ENCODE measurements at places on chromosomes 6 and 20.

DNA sequence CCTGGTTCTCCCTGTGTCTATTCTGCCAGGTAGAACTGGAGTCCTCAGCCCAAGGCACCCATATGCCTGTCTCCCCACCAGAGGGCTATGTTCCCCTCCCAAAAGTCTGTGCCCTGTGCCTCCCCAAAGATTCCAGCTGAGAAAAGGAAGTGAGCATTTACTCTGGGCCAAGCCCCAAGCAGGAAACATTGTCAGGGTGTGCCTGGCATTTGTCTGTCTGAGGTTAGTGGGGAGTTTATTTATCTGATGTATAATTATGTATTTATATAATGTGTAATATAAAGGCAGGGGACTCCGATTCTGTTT is 5.6 kb downstream of the GDF5 start:
- no peak for DNase-seq

DNA sequence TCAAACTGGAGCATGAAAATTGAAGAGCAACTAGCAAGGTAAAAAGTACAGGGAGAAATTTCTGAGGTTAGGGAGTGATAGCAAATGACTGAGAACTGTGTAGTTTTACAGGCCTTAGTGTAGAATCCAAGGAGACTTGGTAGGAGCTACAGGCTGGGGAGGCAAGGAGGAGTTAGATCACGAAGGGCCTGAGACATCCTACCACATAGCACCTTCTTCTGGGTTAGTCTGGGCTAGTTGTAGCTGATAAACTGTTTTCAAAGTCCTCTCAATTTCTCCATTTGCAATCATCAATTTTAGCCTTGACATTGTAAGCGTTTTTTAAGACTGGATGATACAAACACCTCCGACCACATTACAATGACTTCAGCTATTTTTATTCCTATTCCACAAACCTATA is 209.7 kb downstream of the TMEM200A start:
- no peak for DNase-seq

DNA sequence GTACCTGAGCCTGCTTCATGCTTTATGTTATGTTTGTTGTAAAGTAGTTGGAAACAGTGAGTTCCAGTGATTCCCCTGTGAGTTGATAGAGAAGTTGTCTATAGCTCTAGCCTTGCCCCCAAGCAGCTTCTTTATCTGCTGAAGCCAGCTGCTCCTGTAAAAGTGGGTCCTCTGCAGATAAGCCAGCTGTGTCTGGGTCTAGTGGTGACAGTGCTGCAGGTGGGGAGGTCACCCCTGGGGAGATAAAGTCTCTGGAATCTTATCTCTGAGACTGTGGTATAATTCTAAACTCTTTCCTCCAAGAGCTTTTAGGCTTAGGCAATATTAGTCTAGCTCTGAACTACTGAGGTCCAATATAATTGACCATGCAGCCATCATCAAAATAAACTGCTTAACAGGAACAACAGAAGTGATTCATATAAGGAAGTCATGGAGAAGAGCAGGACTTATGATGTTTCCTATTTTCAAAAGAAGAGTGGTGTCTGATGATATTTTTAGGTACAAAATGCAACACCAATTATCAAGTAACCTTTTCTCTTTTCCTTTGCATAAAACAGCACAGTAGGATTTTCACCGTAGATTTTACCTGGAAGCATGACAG is 44.2 kb upstream of the TMEM217 start:
- DNase-seq = no peak

GRCh38 chr6:7879980-7880717 is 30.4 kb downstream of the TXNDC5 start:
- DNase-seq = no peak

GRCh38 chr20:5353624-5354496 is 37.1 kb upstream of the PROKR2 start:
- DNase-seq = no peak

- no peak for DNase-seq
Observed at GRCh38 chr6:170117111-170117972, 173.5 kb downstream of the DLL1 start.

- DNase-seq = no peak
Observed at GRCh38 chr20:63896264-63897105, 1.6 kb downstream of the DNAJC5 start.

DNA sequence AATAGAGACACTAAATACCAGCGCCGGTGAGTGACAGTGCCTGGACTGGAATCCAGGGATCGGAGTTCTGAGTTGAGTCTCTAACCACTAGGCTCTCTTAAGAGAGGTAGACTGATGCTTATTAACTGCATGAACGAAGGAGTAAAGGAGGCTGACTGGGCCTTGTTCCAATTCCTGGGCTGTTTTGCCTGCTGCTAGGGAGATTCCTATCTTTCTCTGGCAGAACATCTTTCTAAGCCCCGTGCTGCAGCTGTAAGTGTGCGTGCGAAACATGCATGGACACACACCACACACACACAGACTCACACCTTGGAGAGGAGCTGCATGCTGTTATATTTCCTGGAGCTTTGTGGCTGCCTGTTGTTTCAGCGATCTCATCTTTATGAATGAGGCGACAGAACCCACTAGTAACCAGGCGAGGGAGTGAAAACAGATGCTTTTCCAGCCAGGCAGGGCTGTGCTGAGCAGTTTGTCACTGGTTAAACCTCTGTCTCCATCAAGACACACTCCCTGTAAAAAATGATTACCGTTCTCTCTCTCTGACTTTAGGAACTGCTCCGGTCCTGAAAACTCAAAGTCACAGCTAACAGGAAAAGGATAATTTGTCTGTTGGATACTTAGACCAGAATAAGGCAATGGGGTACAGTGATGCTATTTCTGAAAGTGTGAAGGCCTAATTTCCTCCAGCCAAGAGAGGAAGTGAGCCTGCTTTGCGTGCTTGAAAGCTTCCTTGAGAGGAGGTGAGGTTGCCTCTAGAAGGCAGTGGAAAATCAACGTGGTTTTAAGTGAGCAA is 157.4 kb upstream of the ZNF217 start:
- peak; percentile 84 for DNase-seq

- no peak for DNase-seq
Observed at GRCh38 chr6:158832026-158832425, 12.9 kb upstream of the EZR start.

GRCh38 chr6:91694016-91694654 is 1107.3 kb upstream of the MAP3K7 start:
- DNase-seq = no peak

DNA sequence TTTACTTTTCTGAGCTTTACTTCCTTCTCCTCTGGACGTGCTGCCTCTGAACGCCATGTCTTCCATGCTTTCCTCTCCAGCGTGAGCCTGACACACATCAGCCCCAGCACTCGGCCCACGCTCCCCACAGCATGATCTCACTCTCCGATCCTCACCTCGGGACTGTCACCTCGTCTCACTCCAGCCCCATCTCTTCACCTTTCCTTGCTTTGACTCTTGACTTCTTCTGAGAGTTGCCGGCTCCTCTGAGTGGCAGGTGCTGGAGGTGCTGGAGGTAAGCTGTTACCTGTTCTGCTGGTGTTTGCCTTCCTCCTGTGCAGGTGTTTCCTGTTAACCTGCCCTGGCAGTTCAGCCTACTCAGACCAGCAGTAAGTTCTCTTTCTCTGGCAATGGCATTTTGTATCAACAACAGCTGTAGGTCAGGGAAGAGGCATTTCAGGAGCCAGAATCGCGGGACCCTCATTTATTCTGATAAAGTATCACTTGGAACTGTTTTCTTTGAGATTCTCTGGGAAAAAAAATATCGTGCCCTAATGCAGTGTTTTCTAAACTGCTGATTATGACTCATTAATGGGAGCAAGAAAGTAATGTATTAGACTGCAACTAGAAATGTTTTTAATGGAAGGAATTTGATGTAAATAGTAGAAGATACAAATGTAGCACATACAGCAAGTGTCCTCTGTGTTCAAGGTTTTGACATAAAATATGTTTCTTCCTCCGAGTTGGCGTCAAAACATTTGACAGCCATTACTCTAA is 106.5 kb downstream of the ARID1B start:
- no peak for DNase-seq

DNA sequence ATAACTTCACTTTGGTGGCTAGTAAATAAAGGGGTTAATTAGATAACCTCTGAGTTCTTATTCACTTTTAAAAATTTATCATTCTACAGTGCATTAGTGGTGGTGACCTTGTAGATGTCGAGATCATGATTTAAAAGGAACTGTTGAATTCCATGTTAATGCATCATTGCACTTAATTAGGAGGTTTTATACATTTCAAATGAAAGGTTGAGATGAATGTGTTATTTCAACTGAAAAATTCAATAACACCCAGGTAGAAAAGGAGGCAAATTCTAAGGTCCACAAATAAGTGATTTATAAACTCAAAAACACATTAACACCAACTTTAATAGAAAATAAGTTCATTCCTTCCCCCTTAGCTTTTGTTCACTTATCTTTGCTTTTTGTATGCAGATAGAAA is 58.3 kb upstream of the TMEM170B start:
- no peak for DNase-seq

GRCh38 chr20:41072190-41072863 is 43.7 kb downstream of the TOP1 start:
- DNase-seq = no peak

GRCh38 chr6:11292594-11293236 is 60.2 kb upstream of the NEDD9 start:
- DNase-seq = no peak

DNA sequence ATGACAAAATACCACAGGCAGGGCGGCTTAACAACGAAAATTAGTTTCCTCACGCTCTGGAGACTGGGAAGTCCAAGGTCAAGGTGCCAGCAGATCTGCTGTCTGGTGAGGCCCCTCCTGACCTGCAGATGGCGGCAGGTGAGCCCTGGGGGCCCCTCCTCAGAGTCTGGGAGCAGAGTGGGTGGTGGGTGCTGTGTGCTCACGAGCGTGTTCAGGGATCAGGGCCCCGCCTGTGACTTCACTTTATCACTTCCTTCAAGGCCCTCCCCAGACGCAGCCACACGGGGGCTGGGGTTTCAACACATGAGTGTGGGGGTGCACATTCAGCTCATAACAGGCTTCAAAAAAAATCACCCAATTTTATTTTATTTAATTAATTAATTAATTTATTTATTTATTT is 39.3 kb downstream of the SLC2A4RG start:
- DNase-seq = no peak

DNA sequence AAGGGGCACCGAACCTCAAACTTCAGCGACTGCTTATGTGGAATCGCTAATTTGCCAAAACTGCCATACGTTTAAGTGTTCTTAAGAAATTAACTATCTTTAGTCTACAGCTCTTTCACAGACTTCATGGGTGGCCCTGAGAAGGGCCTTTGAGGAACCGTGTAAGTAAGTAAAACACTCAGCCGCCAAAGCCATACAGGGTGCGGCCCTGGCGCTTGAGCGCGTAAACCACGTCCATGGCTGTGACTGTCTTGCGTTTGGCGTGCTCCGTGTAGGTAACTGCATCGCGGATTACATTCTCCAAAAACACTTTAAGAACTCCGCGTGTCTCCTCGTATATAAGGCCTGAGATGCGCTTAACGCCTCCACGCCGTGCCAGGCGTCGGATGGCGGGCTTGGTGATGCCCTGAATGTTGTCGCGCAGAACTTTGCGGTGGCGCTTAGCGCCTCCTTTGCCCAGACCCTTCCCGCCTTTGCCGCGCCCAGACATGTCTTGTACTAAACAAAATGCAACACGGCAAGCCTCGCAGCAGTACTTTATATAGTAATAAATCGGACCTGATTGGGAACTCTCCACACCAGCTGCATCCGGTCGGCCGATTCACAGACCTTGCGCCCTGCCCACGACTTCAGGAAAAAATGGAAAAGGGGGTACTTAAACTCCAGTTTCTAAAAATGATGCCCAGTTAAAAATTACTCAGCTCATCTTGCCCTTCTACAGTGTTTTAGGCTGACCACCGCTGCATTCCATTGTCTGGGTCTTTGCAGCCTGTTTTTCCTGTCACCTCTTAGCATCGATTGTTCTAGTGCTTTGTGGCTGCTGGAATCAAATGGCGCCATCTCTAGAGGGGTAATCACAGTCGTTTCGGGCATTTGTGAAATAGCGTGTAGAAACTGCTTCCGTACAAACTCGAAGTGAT is 38.9 kb downstream of the OR2B2 start:
- DNase-seq = peak; percentile 95

GRCh38 chr20:39524371-39524911 is 562.3 kb downstream of the DHX35 start:
- DNase-seq = no peak

DNA sequence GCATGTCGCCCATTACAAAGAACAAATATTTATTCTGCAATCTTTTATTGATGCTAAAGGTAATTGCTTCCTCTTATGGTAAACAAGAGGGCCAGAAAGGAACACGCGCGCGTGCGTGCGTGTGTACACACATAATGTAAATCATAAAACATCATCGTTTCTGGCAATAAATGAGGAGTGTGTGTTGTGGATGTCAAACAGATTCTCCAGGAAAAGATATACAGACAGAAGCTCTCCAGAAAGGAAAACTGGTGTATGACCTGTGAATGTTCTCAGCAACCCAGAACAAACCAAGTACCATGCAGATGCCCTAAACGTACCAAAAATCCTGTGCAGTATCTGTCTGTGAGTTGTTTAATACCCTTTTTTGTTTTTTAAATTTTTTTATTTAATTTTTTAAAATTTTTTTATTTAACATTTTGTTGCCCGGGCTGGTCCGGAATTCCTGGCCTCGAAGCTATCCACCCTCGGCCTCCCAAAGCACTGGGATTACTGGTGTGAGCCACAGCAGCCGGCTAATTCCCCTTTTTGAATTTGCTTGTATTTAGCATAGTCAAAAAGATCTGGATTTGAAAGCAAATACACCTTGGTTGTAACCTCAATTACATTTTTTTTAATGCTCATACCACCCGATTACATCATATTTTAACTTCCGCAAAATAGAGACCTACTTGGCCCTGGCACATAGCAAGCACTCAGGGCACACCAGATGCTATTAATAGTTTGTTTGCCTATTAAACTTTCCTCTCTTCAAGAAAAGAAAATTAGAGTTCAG is 909 bp upstream of the NUDT3 start:
- DNase-seq = peak; percentile 39

DNA sequence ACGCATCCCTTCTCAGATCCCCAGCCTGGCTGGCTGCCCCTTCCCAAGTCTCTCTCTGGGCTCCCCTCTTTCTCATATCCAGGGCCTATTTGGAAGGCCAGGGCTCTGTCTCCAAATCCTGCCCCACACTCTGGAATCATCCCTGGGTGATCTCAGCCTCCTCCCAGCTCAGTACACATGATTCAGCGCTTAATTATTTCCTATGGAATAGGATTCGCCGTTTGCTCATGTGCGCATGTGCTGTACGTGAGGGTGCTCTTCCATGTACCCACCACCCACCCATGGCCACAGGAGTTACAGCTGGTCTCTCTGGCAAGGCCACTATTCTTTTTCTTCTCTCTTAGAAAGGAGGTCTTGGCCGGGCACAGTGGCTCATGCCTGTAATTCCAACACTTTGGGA is 81.7 kb upstream of the FOXP4 start:
- DNase-seq = no peak

GRCh38 chr20:43448748-43449535 is 8.8 kb upstream of the SRSF6 start:
- DNase-seq = peak; percentile 16

Data from KG1 (cell line).